CD4-positive, alpha-beta memory T cell (primary cell): ENCODE measurements at places on chromosomes 3 and 15.
A peak's percentile ranks its signal among the peaks of the same experiment; 100 is the strongest.

- DNase-seq = no peak
Measured at GRCh38 chr15:98651581-98652220, 3.4 kb downstream of the IGF1R start.

DNA sequence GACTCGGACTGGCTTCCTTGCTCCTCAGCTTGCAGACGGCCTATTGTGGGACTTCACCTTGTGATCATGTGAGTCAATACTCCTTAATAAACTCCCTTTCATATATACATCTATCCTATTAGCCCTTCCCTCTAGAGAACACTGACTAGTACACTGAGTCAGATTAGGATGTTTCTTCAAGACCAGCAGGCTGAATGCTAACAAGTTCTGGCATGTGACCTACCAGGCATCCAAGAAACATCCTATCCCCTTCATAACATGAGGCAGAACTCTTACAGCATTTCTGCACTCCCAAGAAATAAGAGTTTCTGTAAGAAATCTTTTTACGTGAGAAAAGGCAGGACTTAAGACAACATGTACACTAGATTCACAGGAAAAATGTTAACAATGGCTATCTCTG is 9.3 kb downstream of the CFAP92 start:
- no peak for DNase-seq

DNA sequence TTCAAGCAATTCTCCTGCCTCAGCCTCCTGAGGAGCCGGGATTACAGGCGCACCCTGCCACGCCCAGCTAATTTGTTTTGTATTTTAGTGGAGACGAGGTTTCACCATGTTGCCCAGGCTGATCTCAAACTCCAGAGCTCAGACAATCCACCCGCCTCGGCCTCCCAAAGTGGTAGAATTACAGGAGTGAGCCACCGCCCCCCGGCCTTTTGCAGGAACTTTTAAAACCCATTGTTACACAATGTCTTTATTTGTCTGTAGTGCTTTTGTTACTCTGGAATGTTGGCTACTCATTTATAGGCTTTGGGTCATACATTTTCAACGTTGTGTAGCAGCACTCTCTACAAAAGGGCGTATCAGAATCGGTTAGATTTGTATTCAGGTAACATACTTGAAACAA is 499.1 kb downstream of the ROBO2 start:
- no peak for DNase-seq

GRCh38 chr3:104606812-104607211 is 759.9 kb upstream of the ALCAM start:
- no peak for DNase-seq

DNA sequence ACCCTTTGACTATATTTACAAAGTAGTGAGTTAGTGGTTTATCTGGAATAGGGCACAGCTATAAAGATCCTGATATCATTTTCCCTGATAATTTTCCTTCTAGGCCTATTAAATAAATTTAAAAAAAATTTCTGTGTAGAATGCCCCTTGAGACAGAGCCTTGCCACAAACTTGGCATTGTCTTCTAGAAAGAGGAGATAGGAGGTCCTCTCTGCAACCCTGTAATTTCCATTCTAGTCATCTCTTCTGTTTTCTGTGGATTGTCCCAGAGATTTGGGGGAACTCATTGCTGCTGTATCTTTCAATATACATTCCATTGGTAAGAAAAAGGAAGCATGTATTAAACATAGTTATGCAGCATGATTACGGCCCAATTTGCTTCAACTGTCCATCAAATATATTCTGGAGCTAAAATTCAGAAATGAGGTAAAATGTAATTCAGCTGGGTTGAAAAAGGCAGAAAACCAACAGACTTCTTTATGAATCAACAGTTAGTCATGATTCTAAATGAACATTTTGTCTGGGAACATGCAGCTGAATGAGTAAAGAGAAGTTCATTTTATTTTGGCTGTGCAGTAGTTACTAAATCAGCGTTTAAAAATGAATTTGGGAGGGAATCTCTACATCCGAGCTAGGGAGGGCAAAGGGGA is 401.1 kb downstream of the NAALADL2 start:
- DNase-seq = no peak

- DNase-seq = no peak
Measured at GRCh38 chr15:78212546-78213424, 21.6 kb downstream of the ACSBG1 start.

GRCh38 chr3:60754617-60755016 is 496.6 kb downstream of the FHIT start:
- DNase-seq = no peak

DNA sequence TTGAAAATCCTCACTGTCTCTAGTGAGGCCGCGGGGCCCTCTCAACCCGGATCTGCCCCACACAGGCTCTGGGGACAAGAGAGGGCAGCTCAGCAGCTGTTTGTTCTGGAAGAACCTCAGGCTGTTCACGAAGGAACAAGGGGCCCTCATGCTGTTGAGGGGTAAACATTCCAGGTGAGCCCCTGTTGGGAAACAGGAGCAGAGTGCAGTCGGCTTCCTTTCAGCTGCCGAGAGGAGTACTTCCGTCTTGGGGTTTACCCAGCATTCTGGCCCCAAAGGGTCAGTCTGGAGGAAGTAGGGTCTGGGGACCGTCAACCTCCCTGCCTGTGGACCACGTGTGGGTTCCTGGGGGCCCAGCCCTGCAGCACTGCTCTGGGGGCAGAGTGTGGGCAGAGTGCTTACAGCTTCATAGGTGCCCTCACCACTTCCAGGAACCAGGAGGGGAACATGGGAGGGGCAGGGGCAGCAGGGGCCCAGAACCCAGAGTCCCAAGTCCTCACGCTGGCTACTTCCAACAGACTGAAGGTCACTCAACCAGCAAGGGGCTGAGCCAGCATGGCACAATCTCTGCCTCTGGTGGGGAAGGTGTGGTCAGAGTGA is 49.2 kb upstream of the CTSH start:
- no peak for DNase-seq

DNA sequence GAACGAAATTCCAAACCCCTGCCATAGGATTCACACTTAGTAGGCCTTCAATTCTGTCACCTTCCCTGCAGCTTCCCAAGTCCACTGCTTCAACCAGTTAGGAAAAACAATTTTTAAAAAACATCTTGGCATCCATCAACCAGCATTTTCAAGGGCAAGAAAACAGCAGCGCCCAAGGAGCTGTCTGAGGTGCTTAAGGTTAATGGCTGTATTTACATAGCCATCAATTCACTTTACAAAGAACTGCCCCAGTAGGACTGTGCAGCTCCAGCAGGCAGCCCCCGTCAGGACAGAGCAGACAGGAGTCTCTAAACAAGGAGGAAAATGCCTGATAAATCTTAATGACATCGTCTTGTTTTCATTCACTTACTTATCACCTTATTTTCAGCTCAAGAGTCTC is 13.3 kb downstream of the TAFA4 start:
- no peak for DNase-seq

- DNase-seq = no peak
Measured at GRCh38 chr15:32007355-32007960, 22.9 kb upstream of the CHRNA7 start.

GRCh38 chr3:129687586-129688125 is 81.2 kb upstream of the PLXND1 start:
- no peak for DNase-seq

- no peak for DNase-seq
Measured at GRCh38 chr3:48186631-48187300, 1.5 kb downstream of the CDC25A start.

DNA sequence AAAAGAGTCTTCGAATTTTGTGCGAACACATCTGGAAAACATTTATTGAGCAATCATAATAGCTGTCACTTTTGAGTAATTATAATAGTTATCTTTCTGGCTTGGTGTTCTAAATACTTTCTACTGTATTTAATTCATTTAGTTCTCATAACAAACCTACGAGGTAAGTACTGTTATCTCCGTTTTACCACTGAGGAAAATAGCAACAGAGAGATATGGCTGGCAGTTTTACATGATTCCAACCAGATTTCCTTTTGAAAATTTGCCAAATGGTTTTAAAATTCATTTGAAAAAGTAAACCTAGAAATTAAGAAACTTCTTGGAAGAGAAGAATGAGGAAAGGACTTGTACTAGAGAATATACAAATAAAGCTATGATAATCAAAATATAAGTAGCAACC is 37.3 kb upstream of the MGA start:
- no peak for DNase-seq

GRCh38 chr3:192216067-192216466 is 511.3 kb downstream of the FGF12 start:
- DNase-seq = no peak

- DNase-seq = no peak
Measured at GRCh38 chr15:68646696-68647095, 67.9 kb downstream of the CORO2B start.

- DNase-seq = no peak
Measured at GRCh38 chr3:42024591-42025351, 62.9 kb upstream of the ULK4 start.

DNA sequence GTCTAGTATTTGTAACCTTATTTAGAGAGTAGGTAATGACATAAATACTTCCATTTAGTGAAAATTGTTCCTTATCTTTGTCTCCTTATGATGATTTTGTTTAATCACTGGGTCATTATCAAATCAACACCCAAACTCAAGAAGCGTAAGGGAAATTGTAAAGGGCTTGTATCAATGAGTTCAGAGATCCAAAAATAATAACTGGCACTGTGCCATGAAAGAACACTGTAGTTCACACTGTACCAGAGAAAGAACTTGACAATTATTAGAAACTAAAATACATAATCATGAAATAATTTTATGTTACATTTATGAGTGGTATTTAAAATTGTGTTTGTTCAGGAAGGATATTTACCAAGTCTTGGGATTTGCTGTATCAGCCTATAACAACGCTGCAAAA is 895.4 kb downstream of the FHIT start:
- no peak for DNase-seq

- no peak for DNase-seq
Measured at GRCh38 chr3:107662124-107662507, 139.4 kb downstream of the BBX start.

DNA sequence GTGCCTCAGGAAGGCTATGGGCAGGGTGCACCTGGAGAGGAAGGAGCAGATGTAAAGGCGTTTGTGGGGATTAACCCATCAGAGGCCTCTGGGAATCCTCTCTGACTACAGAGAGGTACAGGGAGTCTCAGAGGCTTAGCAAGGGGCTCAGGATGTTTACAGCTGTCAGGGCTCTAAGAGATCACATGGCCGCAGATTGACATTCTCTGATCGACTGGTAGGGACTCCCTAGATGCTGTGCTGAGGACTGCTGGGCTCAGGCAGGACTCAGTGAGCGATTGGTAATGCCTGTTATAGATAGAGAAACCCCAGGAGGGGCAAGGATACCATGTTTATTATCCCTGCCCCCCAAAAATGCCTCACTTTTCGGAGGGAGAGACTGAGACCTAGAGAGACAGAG is 103.5 kb downstream of the CORO2B start:
- DNase-seq = no peak

DNA sequence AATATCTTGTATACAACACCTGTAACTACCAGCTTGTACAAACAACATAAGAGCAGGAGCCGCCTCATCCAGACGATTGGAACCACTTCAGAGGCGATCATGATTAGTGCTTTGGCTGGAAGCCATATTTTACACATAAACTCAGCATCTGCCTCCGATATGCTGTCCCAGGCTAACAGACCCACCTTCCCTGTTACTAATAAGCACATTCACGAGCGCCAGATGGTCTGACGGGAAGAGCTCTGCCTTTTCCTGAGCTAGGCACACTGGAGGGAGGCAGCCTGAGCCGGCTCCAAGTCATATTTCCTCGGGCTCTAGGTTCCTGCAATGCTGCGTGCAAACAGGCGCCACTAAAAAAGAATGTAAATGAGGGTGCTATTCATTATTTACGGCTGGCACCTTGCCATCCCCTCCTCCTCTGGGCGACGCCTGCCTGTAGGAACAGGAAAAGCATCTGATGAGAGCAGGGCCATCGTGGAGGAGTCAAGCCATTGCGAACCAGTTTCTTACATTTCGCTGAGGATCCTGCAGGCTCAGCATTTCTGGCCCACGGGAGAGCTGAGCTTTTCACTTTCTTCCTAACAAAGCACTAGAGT is 98.2 kb downstream of the ANXA2 start:
- DNase-seq = no peak

DNA sequence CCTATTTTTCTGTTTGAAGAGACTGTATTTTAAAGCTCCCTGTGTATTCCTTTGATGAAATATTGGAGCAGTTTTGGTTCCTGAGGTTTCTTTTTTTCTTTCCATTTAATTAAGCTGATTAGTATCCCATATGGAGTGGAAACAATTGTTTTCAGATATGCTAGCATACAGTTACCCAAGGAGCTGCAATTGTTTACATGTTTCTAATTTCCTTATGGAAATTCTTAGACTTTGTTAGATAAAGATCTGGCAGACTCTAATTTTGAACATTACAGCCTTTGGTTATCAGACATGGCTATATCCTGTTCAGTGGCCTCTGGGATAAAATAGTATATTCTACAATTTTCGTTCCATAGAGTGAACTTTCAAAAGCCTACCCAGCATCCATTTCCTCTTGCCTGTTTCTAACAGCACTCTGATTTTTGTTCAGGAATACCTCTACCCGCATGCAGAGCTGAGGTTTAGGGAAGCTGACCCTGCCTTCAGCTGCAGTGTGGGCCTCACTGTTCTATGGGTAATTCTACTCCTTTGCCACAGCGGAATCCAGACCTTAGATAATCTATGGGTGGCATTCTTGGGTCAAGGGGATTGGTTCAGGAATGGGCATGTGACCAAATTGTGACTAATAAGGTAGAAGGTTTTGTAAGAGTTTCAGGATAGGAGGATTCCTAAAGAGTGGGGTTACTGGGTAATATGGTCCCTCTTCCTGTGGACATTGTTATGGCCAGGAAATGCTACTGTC is 161.1 kb upstream of the ANKRD28 start:
- no peak for DNase-seq

GRCh38 chr3:64022451-64023186 is 675 bp downstream of the PSMD6 start:
- peak; percentile 56 for DNase-seq
